Epithelial cell of umbilical artery (primary cell): ENCODE measurements at places on chromosomes 13 and 19. TPM values are rescaled to one million over a fixed set of nuclear protein-coding genes. Genes with fewer than 3 reads are reported as not detected.

The CABP5 gene
- not detected in 2 replicates for total RNA-seq

The CEACAM4 gene
- not detected in 2 replicates for total RNA-seq

The TJP3 gene
- total RNA-seq = not detected in 2 replicates

The TSKS gene
- total RNA-seq = not detected in 2 replicates

The PALM3 gene
- 0.15 TPM in 1 of 2 replicates, not detected in the other for total RNA-seq

The C19orf38 gene
- total RNA-seq = under 0.01 and 0.76 TPM in 2 replicates

The ZNF283 gene
- total RNA-seq = 6.8 and 10.6 TPM in 2 replicates

The LSR gene
- total RNA-seq = 0.30 and 0.32 TPM in 2 replicates

The ALOX5AP gene
- not detected in 2 replicates for total RNA-seq

The ICAM4 gene
- 0.65 and 1.4 TPM in 2 replicates for total RNA-seq

The CPT1C gene
- total RNA-seq = 13.0 and 19.5 TPM in 2 replicates

The EHD2 gene
- total RNA-seq = 62.0 and 74.1 TPM in 2 replicates

The LRRC25 gene
- not detected in 2 replicates for total RNA-seq

The MRPS12 gene
- total RNA-seq = 43.2 and 61.1 TPM in 2 replicates

The AP1M2 gene
- total RNA-seq = not detected in 2 replicates

The C1QTNF9B gene
- total RNA-seq = not detected in 2 replicates

The NKPD1 gene
- total RNA-seq = 0.30 and 0.32 TPM in 2 replicates

The TUBA3C gene
- total RNA-seq = not detected in 2 replicates

The SPRY2 gene
- total RNA-seq = 11.7 and 26.3 TPM in 2 replicates

The FOXA3 gene
- under 0.01 TPM in 1 of 2 replicates, not detected in the other for total RNA-seq

The IQCN gene
- total RNA-seq = under 0.01 TPM in 2 replicates

The POSTN gene
- 2.6 and 4.4 TPM in 2 replicates for total RNA-seq

The CACNG6 gene
- total RNA-seq = 2.6 and 3.2 TPM in 2 replicates

The OR7D2 gene
- not detected in 2 replicates for total RNA-seq

The CRB3 gene
- not detected in 2 replicates for total RNA-seq

The TSSK6 gene
- total RNA-seq = 0.32 and 0.76 TPM in 2 replicates

The KPTN gene
- 3.9 and 5.2 TPM in 2 replicates for total RNA-seq

The SERP2 gene
- total RNA-seq = 1.3 and 1.4 TPM in 2 replicates

The ADPRHL1 gene
- under 0.01 and 0.30 TPM in 2 replicates for total RNA-seq

The FGF14 gene
- not detected in 2 replicates for total RNA-seq

The ERCC1 gene
- 72.2 and 100 TPM in 2 replicates for total RNA-seq

The TMEM38A gene
- total RNA-seq = 2.6 and 2.9 TPM in 2 replicates

The EDDM13 gene
- 0.32 and 1.5 TPM in 2 replicates for total RNA-seq

The KISS1R gene
- not detected in 2 replicates for total RNA-seq

The PCDH8 gene
- not detected in 2 replicates for total RNA-seq
